ENCODE measurements at places on chromosomes 11 and 22. TPM values are rescaled to one million over a fixed set of nuclear protein-coding genes. Genes with fewer than 3 reads are reported as not detected.

GRCh38 chr11:30452114-30452513 lies 129.2 kb downstream of the ARL14EP start:
- no peak for DNase-seq

LMNTD2 gene
- 1.5 TPM for total RNA-seq

- no peak for DNase-seq
Measured at GRCh38 chr22:23075525-23076216, 5.4 kb downstream of the GNAZ start.

CD248 gene
- total RNA-seq, result 2.8 TPM

KRTAP5-9 gene
- not detected for total RNA-seq

DNA sequence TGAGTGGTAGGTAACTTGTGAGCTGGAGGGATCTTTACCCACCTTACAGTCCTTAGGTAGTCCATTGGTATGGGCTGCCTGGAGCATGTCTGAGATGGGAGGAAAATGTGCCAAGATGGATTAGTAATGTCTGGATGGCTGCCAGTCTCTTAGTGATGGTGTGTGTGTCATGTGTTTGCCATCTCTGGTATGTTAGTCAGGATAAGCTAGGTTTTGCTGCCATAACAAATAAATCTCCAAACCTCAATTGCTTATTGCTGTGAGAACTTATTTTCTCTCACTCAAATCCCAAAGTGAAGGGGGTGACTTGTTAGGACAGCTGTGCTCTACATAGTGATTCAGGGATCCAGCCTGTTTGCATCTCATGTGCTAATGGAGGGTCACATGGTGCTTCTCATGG lies 40.9 kb upstream of the MYEOV start:
- no peak for DNase-seq
